AG10803 (cell line): ENCODE measurements at places on chromosomes 12 and 14.

- DNase-seq = no peak
Observed at GRCh38 chr14:29446971-29447370, 480.7 kb downstream of the PRKD1 start.

- no peak for DNase-seq
Observed at GRCh38 chr12:89382328-89382727, 30.0 kb upstream of the DUSP6 start.

DNA sequence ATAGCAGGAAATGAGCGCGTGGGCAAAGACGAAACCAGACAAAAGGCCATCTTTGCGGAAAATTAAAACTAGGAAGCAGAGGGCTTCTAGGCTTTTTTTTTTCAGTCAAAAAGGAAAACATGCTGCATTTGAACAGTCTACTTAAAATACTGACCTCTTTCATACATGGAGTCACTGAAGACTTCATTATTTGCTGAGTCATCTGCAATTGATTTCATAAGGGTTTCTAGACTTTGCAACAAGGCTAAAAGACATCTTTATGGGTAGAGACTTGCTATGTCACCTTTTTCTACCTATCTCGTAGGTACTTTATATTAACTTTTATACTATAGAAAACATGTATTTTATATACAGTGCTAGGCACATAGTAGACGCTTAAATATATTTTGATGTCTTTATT lies 238.4 kb downstream of the TMEM132D start:
- DNase-seq = no peak

- DNase-seq = no peak
Observed at GRCh38 chr14:54698501-54698900, 131.6 kb downstream of the SAMD4A start.

DNA sequence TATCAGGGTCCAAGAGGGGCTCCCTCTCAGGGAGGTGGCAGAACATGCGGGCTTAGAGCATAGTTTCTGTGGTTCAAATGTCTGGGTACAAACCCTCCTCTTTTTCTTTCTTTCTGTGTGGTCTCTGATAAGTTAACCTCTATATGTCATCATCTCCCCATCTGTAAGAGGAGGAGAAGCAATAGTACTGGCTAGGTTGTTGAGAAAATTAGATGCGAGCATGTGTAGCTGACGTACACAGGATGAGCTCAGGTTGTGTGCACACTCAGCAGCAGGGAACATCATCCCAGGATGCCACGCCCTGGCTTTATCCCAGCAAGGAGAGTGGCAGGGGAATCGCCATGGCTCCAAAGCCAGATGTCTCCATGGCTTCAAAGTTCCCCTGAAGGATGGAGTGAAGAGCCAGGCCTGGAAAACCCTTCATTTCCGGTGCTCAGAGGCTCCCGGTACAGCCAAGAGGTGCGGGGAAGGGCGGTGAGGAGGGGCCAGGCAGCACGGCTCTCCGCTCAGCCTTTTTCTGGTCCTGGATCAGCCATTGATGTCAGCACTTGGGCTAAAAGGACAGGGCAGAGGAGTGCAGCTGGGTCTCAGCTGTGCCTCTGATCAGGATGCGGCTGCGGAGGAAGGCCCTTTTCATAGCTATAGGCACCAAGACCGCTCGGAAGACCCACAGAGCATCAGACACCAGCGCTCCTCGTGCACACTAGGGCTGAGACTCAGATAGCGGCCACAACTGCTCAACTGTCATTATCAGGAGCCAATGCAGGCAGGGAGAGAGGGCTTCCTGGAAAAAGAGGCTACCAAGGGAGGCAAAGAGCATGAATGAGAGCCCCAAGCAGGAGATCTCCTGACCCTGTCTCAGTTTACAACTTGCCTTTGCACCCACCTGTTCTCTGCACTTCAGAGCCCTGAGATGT lies 41.5 kb downstream of the ARL6IP4 start:
- DNase-seq = no peak

DNA sequence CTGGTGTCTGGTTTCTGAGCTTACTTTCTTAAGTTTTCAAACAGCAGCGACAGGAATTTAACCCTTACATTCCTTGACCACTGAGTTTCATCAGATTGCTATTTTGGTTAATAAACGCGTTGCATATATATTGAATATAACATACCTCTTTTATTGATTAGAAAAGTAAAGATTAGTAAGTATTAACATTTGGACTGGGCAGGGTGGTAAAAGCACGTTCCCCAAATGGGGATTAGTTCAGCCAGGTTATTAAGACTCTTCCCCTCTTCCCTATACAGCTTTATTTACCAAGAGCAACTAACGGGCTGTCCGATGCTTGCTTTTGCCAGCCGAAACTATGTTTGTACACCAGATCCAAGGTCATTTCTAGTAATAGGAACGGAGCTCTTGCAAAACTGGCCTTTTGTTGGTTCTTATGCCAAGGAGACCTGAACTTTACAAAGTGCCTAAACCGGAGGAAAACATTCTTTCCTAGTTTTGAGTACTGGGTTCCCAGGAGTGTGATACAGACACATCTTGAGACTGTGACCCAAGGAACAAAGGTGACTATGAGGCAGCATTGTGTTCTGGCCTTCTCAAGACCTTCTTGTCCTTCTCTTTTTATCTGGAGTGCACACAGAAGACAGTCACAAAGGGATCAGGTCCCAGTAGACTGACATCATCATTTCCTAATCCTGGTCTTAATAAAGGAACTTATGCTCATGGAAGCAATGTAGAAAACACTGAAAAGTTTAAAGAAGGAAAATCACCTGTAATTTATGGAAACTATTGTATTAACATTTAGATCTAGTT lies 2.6 kb downstream of the GLRX5 start:
- no peak for DNase-seq

DNA sequence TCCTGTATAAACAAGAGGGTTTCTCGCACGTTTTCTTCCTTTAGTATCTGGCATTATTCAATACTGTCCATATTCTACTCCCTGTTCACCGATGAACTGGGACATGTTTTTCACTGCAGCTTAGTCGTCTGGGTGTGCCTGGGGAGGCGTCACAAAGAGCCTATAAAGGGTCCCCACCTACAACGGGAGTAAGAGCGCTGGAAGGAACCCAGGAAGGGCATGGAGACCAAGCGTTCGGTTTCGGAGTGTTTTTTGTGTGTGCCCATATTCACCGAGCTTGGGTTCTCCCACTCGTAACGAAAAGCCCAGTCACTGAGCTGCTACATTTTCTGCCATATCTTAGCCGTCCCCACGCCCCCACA lies 592 bp upstream of the USP15 start:
- DNase-seq = no peak

GRCh38 chr12:108371801-108372344 lies 32.8 kb upstream of the CMKLR1 start:
- DNase-seq = peak; percentile 85

- no peak for DNase-seq
Observed at GRCh38 chr12:45377815-45378214, 161.9 kb downstream of the ANO6 start.

- no peak for DNase-seq
Observed at GRCh38 chr12:44294649-44295048, 458.8 kb downstream of the TMEM117 start.

GRCh38 chr12:50620978-50621360 lies 116.2 kb downstream of the DIP2B start:
- no peak for DNase-seq

DNA sequence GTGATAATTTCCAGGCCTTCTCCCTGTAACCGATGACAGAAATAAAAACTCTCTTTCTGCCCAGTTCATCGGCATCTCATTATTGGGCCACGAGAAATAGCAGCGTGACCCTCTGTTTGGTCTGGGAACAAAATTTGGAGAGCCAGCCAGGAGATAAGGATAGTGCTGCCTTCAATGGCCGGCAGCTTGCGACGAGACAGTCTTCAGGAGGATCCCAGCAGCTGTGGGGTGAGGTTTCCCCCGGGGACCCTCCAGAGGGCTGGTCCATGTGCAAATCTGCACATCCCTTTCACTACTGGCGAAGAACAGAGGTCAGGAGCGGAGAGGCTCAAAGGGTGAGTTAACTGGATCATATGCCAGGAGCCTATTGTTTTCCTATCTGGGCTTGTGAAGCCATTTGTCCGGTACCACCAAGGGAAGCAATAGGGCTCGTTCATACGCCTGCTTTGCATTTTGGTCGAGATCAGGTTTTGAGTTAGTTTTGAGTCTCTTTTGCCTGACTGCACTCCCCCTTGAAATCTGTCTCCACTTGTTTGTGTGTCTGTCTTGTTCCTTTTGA lies 4.8 kb downstream of the SLC39A2 start:
- DNase-seq = no peak

- DNase-seq = peak; percentile 43
Observed at GRCh38 chr12:14167005-14167628, 185.7 kb upstream of the GRIN2B start.

GRCh38 chr12:117587631-117588287 lies 226.3 kb upstream of the NOS1 start:
- peak; percentile 31 for DNase-seq

DNA sequence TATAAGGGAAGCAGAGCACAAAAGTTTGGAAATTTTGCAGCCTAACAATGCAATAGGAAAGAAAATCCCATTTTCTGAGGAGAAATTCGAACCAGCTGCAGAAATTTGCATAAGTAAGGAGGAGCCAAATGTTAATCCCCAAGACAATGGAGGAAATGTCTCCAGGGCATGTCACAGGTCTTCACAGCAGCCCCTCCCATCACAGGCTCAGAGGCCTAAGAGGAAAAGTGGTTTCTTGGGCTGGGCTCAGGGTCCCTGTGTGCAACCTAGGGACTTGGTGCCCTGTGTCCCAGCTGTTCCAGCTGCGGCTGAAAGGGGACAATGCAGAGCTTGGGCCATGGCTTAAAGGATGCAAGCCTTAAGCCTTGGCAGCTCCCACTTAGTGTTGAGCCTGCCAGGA lies 190.0 kb downstream of the MDGA2 start:
- no peak for DNase-seq

- peak; percentile 97 for DNase-seq
Observed at GRCh38 chr14:76904740-76905569, 78.7 kb downstream of the LRRC74A start.

- DNase-seq = no peak
Observed at GRCh38 chr14:97021571-97022168, 224.5 kb downstream of the VRK1 start.
